ENCODE measurements at places on chromosomes 12 and 14.

GRCh38 chr12:16583969-16584745, 21.8 kb downstream of the LMO3 start:
- no peak for DNase-seq

DNA sequence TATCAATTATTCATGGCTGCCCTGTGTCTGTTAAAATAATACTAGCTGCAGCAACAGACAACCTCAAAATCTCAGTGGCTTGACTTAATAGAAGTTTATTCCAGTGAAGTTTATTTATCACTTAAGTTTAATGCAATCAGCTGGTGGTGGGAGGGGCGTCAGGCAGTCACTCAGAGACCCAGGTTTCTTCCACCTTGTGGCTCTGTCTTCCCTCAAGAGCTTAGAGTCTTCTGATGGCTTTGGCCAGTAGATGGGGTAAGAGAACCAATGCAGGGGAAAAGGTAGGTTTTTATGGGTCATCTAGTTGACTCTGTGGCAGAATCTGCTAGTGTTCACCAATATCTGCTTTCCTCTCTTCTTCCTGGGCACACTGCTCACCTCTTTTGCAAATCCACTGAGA, 668.9 kb downstream of the AACS start:
- DNase-seq, result no peak

GRCh38 chr12:100868487-100868886, 73.9 kb downstream of the ANO4 start:
- no peak for DNase-seq

- DNase-seq, result no peak
Measured at GRCh38 chr12:93347054-93347785, 30.5 kb upstream of the NUDT4 start.

- DNase-seq, result no peak
Measured at GRCh38 chr14:32047791-32048190, 29.3 kb upstream of the ARHGAP5 start.

- no peak for DNase-seq
Measured at GRCh38 chr14:82341261-82341810, 807.7 kb upstream of the SEL1L start.

DNA sequence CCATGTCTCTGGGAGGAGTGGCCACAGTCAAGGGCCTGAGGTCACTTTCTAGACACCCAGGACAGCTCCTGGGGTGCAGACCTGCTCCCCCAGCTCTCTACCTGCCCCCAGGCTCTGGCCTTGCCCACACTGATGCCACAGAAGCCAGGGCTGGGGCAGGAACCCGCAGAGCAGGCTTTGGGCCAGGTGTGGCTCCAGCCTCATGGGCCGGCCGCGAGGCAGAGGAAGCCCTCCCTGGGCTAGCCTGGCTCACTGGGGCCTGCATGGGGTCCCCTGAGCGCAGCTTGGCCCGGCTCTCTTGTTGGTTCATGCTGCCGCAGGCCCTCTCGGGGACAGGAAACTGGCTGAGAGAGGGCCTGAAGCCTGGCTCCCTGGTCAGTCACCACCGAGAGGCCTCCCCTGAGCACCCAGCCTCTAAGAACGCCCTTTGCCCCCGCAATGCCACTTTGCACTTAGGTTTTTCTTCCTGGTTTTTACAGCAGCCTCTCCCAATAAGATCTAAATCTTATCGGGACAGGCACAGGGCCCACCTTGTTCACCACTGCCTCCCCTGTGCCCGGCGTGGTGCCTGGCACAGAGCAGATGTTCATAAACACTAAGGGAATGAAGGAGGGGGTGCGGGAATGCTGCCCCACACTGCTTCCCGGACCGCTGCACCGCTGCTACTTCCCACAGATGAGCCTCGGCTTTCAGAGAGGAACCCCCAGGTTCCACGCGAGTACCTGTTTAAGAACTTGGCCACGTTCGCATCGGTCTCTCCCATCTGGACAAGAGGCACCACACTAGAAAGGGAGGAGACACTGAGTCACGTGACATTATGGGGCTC, 14.7 kb downstream of the MMAB start:
- DNase-seq, result no peak
